ENCODE measurements at places on chromosomes 3 and 15. TPM values are rescaled to one million over a fixed set of nuclear protein-coding genes. Genes with fewer than 3 reads are reported as not detected.

GRCh38 chr3:77179762-77180161, 139.9 kb downstream of the ROBO2 start:
- no peak for DNase-seq

GRCh38 chr3:171274222-171274621, 186.0 kb downstream of the TNIK start:
- no peak for DNase-seq

DNA sequence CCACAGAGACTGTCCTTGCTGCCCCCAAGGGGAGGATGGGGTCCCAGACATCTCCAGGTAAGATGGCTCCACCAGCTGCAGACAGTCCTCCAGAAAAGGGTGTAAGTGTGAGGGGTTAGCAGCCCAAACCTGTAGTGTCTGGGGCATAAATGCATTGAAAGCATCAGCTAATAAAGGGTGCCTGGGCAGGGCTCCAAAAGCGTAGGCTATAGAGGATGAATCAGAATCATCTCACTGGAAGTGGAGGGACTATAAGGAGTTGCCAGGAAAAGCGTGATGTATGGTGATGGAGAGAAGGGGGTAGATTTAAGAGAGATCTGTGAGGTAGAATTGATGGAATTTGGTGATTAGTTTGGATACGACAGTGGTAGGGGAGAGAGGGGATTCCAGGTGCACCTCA, 79.9 kb upstream of the ONECUT1 start:
- DNase-seq, result no peak

LYZL4 gene
- not detected for total RNA-seq

DNA sequence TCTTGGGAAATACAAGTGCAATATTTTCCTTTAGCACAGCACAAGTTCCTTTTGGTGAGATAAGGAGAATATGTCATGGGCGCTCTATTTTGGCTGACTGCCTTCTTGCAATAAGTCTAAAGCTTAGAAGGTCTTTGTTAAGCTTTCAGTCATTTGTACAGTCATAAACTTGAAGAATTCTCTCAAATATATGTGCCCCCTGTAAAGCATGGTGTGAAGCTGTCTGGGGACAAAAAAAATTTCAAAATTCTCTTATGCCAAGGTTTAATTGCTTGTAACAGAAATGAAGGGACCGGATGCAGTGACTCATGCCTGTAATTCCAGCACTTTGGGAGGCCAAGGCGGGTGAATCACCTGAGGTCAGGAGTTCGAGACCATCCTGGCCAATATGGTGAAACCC, 21.7 kb upstream of the ARID3B start:
- no peak for DNase-seq

SSUH2 gene
- total RNA-seq, result 0.13 TPM

TNNC1 gene
- total RNA-seq, result 1.2 TPM

DNA sequence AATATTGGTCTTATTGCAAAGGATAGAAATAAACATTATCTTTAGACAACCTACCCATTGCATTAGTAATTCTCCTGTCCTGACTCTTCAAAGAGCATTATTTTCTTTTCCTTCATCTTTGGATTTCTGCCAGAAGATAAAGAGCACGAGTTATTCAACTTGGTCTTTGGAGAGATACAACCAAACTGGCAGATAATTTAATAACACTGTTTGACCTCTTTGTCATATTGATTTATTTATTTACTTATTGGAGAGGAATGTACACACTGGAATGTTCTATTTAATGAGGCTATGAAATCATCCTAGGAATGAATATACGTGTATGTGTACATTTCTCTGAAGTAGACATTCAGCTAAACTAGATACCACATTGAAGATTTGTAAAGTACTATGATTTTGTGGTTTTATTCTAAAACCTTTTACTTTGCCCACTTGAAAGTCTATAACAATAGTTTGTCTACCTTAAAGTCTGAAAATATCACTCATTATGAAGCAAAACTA, 462.1 kb downstream of the C3orf38 start:
- DNase-seq, result peak; percentile 6

PLA2G4F gene
- total RNA-seq, result 10.2 TPM

DNA sequence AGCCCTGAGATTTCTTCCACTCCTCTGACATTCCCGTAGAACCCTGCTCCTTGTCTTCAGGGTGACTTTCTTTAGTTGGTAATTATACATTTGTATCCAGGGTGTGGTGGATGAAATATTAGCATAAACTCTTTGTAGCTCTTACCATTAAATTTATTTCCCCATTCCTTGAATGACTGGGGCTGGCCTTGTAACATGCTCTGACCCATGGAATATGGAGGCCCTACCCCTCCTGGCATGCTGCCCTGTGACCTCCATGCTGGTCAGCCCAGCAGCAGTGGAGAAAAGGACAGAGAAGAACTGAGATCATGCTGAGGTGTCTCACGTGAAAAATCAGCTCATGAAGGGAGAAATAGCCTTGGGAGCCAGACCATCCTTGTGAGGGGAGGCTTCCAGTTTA, 96.1 kb upstream of the PROK2 start:
- DNase-seq, result no peak

DNA sequence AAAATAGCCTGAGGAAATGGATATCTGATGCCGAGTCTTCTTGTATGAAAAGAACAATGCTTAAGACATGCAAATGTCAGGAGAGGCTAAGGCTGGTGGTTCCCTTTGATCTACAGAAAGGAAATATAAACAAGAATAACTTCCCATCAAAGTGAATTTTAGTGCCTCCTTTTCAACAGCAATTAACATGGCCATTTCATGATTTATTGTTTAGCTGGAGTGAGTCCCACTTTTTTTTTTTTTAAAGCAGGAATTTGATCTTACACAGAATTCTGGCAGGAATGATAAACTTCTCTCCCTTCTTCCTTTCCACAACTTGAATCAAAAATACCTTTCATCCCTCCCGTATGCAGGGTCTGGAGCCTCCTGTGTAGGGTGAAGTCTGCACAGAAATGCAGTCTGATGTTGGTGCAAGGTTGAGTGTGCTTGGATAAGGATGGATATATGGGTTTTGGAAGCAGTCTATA, 287.0 kb downstream of the MEX3B start:
- DNase-seq, result no peak

DNA sequence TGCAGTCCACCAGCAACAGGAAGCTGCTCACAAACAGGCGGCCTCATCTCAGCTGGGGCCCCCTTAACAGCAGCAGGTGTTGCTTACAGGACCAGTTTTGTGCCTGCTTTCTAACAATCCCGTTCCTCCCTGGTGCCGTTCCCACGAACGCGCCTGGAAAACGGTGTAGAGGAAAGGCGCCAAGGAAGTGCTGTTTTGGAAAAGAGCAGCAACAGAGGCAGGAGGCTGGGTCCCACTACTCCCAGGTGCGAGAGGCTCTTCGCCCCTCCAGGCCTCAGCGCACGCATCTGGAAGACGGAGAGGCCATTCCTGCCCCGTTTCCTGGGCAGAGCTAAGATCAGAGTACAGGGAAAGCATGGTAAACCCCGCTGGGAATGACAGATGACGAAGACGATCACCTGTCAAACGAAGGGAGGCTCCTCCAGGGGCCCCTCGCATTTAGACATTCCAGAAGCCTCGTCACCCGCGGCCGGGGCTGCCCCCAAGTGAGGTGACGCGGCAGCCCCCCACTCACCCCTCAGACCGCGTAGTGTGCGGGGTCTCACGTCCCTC, 603 bp downstream of the SCAPER start:
- peak; percentile 36 for DNase-seq

GRCh38 chr3:46628901-46629369, 16.6 kb downstream of the FAM240A start:
- DNase-seq, result no peak

DNA sequence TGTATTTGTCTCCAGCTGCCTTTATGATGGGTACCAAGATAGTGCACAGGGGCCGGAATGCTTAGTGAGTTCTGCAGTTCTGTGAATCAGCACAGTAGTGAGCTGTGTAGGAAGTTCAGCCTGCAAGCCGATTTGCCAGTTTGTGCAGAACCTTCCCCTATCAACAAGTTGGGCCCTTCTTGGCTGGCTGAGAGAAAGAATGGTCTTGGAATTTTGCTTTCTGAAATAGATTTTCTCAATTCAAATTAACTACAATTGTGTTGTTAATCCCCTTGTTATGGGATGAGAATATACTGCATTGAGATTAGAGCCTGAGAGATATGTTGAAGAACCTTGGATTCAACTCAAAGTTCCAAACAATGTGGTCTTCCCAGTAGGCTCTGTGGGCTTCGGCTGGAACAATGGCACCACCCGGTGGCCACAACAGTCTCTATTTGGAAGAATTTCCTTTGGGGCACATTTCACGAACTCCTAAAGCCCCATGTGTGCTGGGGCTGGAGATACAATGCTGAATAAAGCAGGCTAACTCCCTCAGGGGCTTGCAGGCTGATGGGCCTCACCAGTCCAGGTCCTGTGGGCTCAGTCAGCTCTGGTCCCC, 59.1 kb downstream of the TRIM42 start:
- peak; percentile 40 for DNase-seq

- DNase-seq, result peak; percentile 63
Measured at GRCh38 chr3:155382396-155383042, 89.0 kb upstream of the STRIT1 start.

- DNase-seq, result no peak
Measured at GRCh38 chr3:161540594-161540993, 44.0 kb downstream of the OTOL1 start.

DNA sequence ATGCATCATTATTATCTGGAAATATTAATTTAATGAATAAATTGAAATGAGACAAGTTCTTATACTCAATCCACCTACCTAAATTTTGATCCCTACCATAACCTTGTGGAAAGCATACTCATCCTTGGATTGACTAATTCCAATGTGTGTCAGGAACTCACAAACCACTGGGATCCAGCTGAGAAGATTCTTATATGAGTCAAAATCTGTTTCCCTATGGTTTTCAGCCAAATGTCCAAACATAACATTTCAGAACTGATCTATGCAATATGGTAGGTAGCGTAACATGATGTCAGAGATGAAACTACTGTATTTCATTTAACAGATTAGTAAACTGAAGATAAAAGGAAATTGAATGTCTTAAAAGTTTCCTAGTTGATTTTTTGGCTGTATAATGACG, 250.0 kb downstream of the PLOD2 start:
- DNase-seq, result no peak

DNA sequence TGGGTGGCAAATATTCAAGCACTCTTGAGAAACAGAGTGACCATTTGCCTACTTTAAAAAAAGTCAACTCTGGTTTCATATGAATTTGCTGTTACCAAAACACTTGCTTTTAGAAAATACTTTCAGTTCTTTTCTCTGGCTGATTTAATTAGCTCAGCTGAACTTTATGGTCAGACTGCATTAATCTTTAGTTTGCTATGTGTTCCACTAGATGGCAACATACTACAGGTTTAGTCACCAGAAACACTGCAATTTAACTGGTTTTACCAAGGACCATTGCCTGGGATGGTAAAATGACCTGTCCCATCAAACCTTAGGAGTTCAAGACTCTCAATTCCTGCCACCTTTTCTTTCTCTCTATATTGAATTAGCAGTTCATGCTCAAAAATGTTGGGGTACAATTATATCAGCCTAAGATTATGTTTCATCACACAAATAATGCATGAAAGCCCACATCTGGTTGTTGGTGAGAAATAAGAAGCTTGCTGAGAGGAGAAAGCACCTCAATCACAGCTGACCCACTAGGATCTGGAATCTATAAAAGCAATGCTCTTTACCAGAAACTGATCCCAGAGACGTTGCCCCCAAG, 14.2 kb downstream of the EIF4E3 start:
- peak; percentile 59 for DNase-seq

NUSAP1 gene
- 3.7 TPM for total RNA-seq

GRCh38 chr15:85615930-85616329, 178.8 kb downstream of the KLHL25 start:
- peak; percentile 16 for DNase-seq

DNA sequence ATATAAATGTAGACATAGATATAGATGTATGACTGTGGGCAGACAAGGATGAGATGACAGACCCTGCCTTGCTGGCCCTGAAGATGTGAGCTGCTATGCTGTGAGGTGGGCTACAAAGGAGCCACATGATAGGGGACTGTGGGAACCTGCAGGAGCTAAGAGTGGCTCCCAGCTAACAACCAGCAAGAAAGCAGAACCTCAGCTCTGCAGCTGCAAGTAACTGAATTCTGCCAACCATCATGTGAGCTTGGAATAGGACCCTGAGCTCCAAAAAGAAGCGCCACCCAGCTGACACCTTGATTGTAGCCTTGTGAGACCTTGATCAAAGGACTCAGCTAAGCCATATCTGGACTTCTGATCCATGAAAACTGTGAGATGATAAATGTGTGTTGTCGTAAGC, 123.3 kb upstream of the GRM7 start:
- no peak for DNase-seq

DNA sequence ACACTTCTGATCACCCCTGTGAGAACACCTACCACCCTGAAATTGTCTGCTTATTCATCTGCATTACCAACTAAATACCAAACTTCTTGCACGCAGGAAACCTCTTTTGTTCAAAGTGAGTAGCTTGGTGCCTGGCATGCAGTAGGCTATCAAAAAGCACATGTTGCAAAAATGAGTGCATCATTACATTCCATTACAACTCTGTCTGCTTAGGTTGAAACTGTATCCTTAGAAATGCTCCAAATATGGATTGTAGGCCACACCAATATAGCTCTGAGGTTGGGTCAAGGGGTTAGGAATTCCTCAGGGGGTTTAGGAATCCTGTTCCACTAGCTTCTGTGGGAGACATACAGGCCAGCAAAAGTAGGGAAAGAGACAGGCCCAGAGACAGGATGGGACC, 107.2 kb downstream of the THRB start:
- DNase-seq, result peak; percentile 83

DNA sequence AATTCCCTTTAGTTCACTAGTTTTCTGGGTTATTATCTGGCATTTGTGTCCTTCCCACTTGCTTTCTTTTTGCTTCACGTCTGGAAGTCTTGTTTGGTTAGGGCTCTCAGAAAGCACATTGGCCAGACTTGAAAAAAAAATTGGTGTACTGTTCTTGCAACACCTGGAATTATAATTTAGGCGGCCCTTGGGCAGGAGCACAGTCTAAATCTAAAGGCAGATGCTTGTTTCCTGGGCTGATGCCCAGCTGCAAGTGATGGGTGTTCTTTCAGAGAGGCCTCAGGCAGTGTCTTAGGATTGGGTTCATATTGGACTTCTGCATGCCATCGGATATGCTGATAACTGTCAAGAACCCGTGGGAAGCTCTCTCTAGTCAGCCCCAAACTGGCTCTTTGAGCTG, 521.5 kb downstream of the PDCD6IP start:
- DNase-seq, result no peak

GRCh38 chr3:97839944-97840343, 18.1 kb downstream of the CRYBG3 start:
- no peak for DNase-seq

- DNase-seq, result no peak
Measured at GRCh38 chr15:72172796-72173195, 24.8 kb downstream of the GRAMD2A start.

GRK7 gene
- not detected for total RNA-seq

SERPINI2 gene
- not detected for total RNA-seq

DNA sequence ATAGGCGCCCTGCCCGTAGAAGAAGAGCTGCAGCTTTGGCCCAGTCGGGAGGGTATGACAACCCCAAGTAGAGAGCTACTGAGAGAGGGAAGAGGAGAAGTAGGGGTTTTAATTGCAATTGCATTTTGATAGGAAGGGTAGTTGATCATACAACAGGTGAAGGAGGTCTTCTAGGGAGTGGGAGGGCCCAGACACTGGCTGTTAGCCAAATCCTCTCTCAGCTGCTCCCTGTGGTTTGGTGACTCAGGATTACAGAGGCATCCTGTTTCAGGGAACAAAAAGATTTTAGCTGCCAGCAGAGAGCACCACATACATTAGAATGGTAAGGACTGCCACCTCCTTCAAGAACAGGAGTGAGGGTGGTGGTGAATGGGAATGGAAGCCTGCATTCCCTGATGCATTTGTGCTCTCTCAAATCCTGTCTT, 408.9 kb upstream of the THBS1 start:
- peak; percentile 98 for DNase-seq

SNX22 gene
- total RNA-seq, result under 0.01 TPM
